CD8-positive, alpha-beta memory T cell (primary cell): ENCODE measurements at places on chromosomes 2 and 18. TPM values are rescaled to one million over a fixed set of nuclear protein-coding genes. Genes with fewer than 3 reads are reported as not detected.

The RGPD4 gene
- 0.72 TPM for total RNA-seq

DNA sequence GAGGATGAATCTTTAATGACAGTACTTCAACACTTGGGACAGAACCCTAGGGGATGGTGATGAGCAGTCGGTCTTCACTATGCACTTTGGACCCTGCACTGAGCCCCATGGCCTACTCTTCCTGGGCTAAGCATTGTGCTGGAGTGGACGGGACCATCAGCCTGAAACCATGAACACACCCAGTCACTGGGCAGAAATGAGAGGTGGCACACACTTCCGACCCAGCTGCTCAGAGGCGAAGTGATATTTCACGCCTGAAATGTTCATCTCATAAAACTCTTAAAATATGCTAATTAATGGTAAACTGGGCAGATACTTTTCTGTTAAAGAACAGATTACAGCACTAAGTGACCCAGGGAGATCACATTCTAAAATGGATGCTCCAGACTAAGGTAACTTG, 150.3 kb upstream of the NDUFV2 start:
- DNase-seq: no peak

- DNase-seq: no peak
These were observed 289.9 kb downstream of the NBAS start for GRCh38 chr2:15271276-15271675.

- DNase-seq: no peak
These were observed 6.0 kb upstream of the ARL4C start for GRCh38 chr2:234502919-234503285.

DNA sequence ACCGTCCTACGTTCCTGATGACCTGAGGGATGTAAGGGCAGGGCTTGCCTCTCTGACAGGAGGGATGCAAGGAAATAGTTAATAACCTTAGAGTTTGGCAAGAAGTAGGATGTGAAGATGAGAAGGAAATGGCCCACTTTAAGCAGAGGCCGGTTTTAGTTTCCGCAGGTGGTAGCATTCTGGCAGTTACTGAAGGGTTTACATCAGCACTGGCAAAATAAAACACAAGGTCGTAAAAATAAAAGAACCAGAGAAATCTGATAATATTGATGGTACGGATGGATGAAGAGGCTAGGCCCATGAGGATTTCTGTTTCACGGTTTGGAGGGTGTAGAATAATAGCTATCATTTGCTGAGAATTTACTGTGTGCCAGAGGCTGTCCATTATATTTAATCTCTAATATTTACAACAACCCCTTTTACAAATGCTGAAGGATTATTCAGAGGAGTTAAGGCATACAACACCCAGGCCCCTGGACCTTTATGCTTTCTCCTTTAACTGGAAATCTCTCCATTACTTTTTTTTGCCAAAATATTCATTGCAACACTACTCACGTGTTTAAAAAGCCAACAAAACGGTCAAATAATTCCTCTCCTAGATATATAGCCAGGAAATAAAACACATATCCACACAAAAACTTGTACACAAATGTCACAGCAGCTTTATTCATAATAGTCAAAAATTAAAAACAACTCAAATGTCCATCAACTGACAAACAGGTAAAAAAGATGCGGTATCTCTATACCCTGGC, 28.5 kb downstream of the DAPL1 start:
- DNase-seq: no peak

DNA sequence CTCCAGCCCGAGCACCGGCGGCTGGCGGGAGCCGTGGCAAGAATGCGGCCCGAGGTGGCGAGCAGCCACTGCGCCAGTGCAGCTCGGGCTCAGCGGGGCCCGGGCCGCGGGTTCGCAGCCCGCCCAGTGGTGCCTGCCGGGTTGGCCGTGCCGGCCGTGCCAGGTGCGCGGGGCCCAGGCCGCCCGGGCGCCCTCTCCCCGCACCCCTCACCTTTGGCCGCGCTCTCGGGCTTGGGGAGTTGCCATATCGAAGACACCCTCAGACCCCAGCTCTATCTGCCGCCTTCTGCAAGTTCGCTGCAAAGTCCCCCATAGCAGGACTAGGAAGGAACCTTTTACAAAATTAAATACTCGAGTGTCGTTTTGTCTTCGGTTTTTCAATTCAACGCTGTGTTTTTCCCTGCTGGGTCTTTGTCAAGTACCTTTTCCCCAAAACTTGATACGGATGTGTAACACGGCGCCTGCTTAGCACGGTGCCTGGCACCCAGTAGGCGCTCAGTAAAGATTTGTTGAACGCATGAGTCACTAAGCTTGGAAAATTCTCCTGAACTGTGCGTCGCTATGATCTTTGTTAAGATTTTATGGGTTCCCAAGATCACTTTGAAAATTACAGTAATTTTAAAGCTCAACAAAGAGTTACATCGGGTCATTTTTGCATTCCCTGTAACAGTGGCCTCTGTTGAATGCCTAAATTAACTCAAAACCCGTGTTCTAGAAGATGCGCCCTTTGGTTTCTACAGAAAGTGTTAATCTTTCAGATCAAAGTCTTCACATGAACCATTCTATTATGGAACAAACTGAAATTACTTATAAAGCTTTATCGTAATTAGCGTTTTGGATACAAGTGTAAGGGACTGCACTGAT, 750 bp downstream of the STRADB start:
- no peak for DNase-seq

- no peak for DNase-seq
These were observed 229.3 kb downstream of the HNMT start for GRCh38 chr2:138193416-138194213.
